CD4-positive, alpha-beta T cell treated with Interleukin-17A for 1 hour (primary cell): ENCODE measurements at places on chromosomes 6 and 20.
A peak's percentile ranks its signal among the peaks of the same experiment; 100 is the strongest.

- DNase-seq: no peak
These were observed 167.8 kb downstream of the JARID2 start for GRCh38 chr6:15413466-15414234.

- no peak for DNase-seq
These were observed 10.5 kb upstream of the TXNDC5 start for GRCh38 chr6:7921046-7921445.

- no peak for DNase-seq
These were observed 16.3 kb downstream of the RRBP1 start for GRCh38 chr20:17665756-17666155.

- DNase-seq: peak; percentile 21
These were observed 135.3 kb downstream of the ARID1B start for GRCh38 chr6:156912431-156912830.

DNA sequence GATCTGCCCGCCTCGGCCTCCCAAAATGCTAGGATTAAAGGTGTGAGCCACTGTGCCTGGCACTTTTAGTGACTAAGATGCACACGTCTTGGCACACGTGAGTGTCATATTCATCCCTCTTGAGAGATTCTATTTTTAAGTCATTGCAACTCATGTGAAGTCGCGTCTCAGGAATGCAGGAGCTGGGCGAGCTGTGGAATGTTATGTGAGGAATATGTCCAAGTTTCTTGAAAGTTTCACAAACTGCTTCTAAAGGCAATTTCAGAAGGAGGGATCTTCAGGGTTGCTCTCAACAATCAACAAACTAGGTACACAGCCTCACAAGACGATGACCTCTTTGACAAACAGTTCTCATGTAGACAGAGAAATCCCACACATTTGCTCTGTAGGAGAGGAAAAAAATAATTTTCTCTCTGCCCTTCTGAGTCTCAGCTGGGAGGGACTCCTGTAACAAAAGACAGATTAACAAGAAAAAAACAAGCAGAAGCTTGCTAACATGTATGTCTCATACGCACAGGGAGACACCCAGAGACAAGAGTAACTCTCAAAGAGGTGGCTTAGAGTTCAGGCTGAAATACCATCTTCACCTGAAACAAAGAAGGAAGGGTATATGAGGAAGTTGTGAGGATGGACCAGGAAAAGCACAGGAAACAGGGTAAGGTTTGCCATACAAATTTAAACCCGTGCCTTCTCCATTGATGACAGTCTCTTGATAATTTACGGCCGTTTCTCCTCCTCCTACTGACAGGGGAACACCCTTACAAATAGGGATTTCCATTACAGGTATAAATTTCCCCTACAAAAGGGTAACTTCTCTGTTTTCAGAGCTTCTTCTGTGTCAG, 45.3 kb upstream of the FAM50B start:
- no peak for DNase-seq

DNA sequence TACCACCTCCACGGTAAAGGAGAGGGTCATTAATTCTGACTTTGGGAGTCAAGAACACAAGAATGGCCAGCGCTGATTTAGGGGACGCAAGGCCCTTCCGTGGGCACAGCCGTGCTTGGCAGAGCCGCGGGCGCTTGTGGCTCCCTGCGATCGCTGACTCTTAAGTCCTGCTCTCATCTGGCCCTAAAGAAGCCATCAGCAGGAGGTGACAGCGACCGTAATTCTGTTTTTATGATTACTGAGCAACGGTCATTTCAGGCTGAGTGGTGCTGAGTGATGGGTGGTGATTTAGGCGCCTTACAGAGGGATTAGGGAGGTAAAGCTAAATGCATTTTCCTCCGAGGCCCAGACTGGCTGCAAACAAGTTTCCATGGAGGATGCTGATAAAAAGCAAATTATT, 364.6 kb upstream of the SULF2 start:
- no peak for DNase-seq

- no peak for DNase-seq
These were observed 402.5 kb downstream of the PLCB1 start for GRCh38 chr20:8534368-8535160.

GRCh38 chr20:63238514-63239125, 2.9 kb downstream of the BIRC7 start:
- no peak for DNase-seq

DNA sequence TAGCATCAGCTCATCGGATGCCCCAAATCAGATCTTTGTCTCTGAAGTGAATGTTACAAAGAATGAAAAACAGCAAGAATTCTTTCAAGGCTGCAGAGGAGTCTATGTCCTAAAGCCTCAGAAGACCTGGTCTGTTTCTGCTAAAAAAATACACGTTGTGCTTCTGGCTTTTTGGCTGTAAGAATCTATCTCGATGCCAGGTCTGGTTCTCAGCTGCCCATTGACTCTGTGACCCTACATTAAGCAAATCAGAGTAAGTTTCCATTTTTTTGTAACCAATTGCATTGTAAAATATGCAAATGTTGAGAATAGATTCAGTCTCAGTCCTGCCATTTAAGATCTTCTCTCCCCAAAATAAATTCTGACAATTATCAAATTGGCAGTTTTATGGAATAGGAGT, 705.4 kb downstream of the RFPL4B start:
- DNase-seq: no peak

GRCh38 chr20:53262365-53262764, 290.2 kb downstream of the TSHZ2 start:
- DNase-seq: no peak

DNA sequence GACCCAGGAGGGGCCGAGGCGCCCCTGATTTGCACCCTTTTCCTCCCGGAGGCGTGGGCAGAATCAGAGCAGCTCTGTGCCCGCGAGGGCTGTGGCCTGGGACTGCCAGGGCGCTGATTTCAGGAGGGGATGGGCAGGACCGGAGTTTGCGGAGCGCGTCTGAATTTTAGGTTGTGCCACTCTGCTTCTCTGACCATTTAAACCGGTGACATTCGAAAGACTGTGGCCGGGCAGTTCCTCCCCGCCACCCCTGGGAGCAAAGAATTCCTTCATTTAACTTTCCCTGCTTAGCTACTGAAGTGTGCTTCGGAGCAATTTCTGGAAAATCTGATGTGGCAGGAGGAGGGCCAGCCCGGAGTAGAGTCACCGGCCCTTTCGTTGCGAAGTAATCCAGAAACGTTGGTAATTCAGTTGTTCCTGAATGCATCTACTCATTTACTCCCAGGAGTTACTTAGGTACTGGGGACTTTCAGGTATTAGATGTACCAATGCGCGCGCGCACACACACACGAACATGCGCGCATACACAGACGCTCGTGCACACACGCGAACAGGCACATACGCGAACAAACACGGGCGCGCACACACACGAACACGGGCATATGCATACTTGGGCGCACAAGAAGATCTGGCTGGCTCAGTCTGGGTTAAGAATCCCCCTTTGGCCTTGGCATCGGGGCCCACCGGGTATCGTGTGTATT, 568 bp downstream of the CCDC170 start:
- DNase-seq: no peak

DNA sequence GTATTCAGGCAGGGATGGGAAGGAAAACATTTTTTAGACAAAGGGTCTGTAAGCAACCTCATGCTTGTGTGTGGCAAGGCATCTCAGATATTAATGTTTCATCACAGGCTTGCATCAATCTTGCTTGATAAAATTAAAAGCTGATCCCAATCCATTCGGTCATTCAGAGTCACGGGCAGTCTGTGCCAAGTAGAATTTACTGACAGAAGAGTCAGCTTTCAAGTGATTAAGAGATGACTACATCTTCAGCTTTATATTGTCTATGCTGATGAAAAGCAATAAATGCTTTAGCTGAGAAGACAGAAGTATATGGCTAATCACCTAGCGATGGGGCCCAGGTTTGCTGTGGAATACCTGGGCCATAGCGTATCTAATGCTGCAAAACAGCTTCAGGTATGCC, 3.5 kb downstream of the PLEKHG1 start:
- DNase-seq: no peak

GRCh38 chr20:9555781-9556180, 41.4 kb downstream of the LAMP5 start:
- DNase-seq: no peak

DNA sequence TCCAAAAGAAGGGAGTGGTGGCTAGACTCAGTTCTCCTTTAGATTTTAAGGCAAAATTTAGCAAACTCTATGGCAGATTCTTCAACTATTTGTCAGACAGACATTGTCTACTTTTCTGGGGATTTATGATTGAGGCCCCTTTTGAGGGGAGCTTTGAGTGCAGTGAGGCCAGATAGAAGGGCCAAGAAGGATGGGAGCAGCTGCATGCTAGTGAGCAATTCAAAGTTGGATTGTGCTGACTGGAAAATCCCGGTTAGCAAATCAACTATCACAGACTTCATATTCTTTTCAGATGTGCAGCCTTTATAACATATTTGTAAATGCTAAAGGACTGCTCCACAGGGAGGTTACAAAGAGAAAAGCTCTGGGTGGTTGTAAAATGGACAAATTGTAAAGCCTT, 35.0 kb upstream of the ESR1 start:
- no peak for DNase-seq

DNA sequence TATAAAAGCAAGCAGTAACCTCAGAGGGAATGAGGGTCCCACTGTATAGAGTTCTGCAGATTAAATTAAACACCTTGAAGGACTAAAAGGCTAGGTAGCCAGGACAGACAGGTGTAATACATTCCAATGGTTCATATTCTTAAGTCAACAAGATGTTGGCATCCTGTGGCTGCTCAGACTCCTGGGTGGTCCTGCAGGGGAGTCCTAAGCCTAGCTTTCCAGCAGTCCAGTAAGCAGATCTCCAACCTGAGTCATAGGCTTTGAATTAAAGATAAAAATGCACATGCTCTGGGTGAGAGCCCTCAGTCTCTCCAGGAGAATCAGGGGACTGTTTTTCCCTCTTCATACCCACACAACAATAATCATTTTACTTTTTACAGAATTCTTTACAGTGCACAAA, 307.3 kb upstream of the SUPT3H start:
- no peak for DNase-seq
